ENCODE measurements at places on chromosomes 6 and 20. TPM values are rescaled to one million over a fixed set of nuclear protein-coding genes. Genes with fewer than 3 reads are reported as not detected.

DNA sequence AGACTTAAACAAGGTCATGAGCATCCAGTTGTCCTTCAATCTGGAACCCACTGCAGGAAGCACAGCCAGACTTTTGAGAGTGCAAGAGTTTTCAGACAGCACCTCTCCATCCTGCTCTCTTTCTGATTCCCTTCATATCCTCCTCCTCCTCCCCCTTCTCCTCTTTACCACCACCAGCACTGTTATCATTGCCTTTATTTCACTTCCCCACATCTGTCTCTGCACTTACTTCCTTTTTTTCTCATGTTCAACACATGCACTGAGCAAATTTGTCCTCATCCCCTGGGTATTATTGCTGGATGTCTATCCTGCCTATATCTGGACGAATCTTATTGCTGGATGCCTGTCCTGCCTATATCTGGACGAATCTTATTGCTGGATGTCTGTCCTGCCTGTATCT is 554.8 kb downstream of the DHX35 start:
- no peak for DNase-seq

- no peak for DNase-seq
These were observed 428.3 kb upstream of the ARID1B start for GRCh38 chr6:156348849-156349248.

- no peak for DNase-seq
These were observed 159.2 kb downstream of the ATXN1 start for GRCh38 chr6:16602035-16602434.

GRCh38 chr6:14658030-14658429 is 540.5 kb downstream of the CD83 start:
- no peak for DNase-seq

DNA sequence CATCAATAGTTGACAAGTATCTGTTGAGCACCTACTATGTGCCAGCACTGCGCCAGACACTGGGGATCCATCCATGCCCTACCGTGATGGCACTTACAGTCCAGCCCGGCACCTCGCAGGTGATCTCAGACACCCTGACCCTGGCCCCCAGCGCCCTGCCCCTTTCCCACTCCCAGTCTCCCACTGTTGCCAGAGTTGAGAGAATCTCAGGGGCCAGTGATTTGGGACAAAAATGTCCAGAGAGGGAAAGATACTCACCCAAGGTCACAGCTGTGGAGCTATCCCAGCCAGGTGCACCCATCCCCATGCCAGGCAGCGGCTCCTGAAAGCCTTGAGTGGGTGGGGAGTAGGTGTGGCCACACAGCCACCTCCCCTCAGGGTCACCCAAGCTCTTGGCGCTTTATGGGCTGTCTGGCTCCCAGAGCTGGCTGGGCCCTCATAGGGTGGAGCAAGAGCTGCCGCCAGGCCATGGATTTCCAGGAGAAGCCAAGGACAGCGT is 3.3 kb downstream of the PI16 start:
- no peak for DNase-seq

DNA sequence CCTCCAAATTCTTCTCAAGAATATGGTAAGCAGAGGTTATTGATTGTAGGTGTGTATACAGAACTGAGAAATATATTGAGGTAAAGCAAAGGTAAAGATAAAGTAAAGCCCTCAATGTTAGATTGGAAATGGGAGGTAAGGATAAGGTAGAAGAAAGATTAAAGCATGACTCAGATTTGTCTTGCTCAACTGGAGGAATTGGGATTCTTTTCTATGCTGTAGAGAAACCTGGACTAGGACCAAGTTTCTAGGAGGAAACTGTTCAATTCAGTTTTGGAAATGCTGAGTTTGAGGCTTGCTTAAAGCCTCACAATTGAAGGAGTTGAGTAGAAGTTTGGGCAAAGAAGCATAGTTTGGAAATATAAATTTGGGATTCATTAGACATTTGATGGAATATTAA is 634.0 kb upstream of the PTCHD4 start:
- no peak for DNase-seq

DNA sequence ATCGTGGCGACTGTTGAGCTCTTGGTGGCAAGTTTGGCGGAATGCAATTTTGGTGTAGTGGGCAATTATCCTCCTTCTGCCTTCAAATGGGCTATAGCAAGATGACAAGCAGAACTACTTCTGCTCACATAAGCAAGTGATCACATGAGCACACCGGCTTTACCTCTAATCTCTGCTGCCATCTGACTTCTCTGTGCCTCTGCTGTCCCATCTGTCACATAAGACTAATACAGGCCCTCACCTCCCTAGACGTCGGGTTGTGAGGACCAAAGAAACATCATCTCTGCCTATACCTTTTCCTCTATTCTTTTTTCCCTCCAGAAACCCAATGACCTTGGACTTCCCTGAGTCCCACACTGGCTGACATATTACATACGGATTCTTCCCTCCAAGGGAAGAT is 13.3 kb upstream of the WTAP start:
- no peak for DNase-seq

GRCh38 chr6:134610411-134610810 is 292.5 kb upstream of the SGK1 start:
- DNase-seq = no peak

DNA sequence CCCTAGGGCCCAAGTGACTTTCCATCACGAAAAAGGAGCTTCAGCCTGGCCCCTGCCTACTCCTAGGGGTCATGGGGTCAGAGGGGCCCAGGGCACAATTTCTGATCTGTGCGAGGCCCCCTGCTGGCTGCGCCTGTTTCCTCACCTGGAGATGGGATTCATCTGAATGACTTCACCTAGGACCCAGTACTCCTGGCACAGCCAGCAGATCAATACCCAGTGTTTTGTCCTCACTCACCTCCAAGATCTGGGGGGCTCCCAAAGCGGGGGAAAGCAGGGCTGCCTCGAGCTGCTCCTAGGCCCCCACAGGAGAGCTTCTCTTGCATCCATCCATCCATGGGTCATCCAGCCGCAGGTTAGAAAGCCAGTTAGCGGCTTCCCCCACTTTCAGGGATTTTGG is 33.8 kb downstream of the CD40 start:
- no peak for DNase-seq

GRCh38 chr20:44532981-44533331 is 11.1 kb upstream of the SERINC3 start:
- DNase-seq = no peak

DNA sequence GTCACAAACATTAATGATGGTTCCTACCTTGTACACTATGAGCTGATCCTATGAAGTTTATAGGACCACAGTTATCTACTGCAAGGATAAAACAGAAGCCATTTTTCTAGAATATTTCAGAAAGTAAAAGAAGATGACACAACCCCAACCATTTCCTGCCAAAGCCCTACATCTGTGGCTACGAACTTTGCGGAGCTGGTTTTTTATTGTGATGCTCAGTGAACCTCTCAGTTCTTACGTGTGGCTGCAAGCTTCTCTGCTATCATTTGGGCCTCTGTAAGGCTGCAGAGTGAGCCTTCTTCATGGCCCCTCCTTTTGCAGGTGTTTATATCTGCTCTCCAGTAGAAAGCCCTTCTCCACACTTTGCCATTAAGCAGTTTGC is 17.8 kb upstream of the TAGAP start:
- DNase-seq = no peak

GRCh38 chr6:51953246-51953645 is 134.2 kb downstream of the PKHD1 start:
- DNase-seq = no peak

GRCh38 chr6:39520916-39521315 is 198.4 kb upstream of the KCNK16 start:
- DNase-seq = peak; percentile 84

- no peak for DNase-seq
These were observed 238.8 kb downstream of the HIVEP2 start for GRCh38 chr6:142706210-142706609.

GRCh38 chr20:32056708-32057483 is 4.9 kb downstream of the HCK start:
- DNase-seq = no peak

- DNase-seq = no peak
These were observed 129.8 kb downstream of the PREX1 start for GRCh38 chr20:48697845-48698491.

- no peak for DNase-seq
These were observed 33.0 kb downstream of the MRAP2 start for GRCh38 chr6:84066536-84066935.

DNA sequence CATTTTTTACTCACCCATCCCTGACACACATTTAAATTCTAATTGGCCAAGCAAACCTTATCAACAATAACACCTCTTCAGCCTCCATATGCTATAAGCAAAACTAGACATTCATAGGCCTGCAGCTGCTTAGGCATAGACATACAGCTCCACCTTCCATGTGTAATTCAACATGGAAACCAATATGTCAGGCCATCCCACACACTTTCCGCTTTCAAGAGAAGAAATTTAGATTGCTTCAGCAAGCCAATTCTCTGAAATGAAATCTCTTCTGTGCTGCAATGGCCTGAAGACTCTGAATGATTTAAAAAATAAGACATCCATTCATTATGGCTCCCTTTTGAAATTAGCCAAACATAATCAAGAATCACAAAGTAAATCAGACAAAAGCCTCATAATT is 4.5 kb upstream of the RAB22A start:
- DNase-seq = no peak

- no peak for DNase-seq
These were observed 13.0 kb downstream of the POU3F2 start for GRCh38 chr6:98847416-98847778.

DNA sequence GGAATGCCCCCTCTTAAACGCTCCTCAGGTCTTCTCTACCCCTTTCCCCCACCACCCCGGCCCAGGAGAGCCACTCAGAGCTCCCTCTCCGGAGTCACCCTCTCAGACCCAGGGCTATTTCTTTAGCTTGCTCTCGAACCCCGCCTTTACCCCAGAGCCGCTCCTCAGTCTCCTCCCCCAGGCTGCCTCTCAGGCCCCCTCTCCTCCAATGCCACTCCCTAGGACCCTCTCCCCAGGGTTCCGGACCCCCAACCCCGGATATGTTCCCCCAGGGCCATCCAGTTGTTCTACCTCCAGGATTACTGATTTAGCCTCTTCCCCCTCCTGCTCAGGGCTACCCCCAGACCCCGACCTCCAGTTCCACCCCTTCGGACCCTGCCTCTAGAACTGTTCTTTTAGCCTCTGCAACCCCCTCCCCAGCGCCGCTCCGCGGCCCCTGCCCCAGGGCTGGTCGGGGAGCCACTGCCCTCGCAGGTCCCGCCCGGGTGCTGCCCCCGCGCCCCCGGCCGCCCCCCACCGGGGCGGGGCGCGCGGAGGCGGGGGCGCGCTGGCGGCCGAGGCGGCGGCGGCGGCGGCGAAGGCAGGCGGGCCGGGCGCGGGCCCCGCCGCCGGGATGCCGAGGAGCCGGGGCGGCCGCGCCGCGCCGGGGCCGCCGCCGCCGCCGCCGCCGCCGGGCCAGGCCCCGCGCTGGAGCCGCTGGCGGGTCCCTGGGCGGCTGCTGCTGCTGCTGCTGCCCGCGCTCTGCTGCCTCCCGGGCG is at the start of gene MMP24:
Gene MMP24, plus strand, starts transcription at position 565 of the 758 bp plus-strand sequence. Its CDS starts 49 bp downstream, at position 614.
- no peak for DNase-seq

DNA sequence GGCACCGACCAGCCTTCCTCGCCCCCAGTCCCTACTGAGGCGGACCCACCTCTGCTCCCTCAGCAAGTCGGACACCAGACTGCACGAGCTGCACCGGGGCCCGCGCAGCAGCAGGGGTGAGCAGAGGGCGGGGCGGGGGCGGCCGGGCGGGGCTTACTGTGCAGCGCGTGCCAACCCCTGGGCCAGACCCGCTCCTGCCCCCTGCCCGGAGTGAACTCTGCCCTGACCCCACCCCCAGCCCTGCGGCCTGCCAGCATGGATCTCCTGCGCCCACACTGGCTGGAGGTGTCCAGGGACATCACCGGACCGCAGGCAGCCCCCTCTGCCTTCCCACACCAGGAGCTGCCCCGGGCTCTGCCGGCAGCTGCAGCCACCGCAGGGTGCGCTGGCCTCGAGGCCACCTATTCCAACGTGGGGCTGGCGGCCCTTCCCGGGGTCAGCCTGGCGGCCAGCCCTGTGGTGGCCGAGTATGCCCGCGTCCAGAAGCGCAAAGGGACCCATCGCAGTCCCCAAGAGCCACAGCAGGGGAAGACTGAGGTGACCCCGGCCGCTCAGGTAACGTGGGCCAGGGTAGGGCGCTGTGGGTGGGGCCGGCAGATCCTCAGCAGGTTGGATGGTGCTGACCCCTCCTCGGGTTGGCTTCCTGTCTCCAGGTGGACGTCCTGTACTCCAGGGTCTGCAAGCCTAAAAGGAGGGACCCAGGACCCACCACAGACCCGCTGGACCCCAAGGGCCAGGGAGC is 1.5 kb upstream of the SLC2A4RG start:
- DNase-seq = no peak

EYA2 gene
- 0.59 TPM for total RNA-seq

PRL gene
- 0.39 TPM for total RNA-seq

PKIB gene
- total RNA-seq = 4.4 TPM

SNRPB gene
- total RNA-seq = 81.6 TPM

HRH3 gene
- total RNA-seq = 0.10 TPM

C20orf202 gene
- total RNA-seq = 0.69 TPM

WFDC10B gene
- not detected for total RNA-seq

KIF6 gene
- total RNA-seq = 0.79 TPM

RIPOR3 gene
- 16.1 TPM for total RNA-seq

TRMT6 gene
- 6.4 TPM for total RNA-seq

PLCG1 gene
- 126 TPM for total RNA-seq

ULBP3 gene
- total RNA-seq = 3.9 TPM

CFAP61 gene
- total RNA-seq = 0.20 TPM

FRS3 gene
- total RNA-seq = 0.99 TPM

RIPPLY2 gene
- not detected for total RNA-seq
